ENCODE measurements at places on chromosomes 3 and 15.
A peak's percentile ranks its signal among the peaks of the same experiment; 100 is the strongest.

DNA sequence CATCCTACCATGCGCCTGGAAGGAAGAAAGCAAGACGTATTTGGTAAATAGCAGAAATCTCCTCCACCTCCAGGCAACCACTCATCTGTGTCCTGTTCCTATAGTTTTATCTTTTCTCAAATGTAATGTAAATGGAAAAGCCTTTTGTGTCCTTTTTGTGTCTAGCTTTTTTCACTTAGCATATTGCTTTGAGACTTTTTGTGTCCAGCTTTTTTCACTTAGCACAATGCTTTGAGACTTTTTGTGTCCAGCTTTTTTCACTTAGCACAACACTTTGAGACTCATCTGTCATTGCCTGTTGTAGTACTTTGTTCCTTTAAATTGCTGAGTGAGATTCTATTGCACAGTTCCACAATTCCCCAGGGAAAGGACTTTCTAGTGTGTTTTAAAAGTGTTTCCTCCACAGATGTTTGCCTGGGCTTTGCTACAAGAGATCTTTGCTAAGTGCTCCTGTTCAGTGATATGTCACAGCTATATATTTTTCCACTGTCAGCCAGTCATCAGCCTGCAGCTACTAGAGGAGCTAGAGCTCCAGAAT is 27.9 kb upstream of the MUC13 start:
- DNase-seq, result no peak

GRCh38 chr3:156131241-156131640 is 10.9 kb downstream of the KCNAB1 start:
- DNase-seq, result no peak

DNA sequence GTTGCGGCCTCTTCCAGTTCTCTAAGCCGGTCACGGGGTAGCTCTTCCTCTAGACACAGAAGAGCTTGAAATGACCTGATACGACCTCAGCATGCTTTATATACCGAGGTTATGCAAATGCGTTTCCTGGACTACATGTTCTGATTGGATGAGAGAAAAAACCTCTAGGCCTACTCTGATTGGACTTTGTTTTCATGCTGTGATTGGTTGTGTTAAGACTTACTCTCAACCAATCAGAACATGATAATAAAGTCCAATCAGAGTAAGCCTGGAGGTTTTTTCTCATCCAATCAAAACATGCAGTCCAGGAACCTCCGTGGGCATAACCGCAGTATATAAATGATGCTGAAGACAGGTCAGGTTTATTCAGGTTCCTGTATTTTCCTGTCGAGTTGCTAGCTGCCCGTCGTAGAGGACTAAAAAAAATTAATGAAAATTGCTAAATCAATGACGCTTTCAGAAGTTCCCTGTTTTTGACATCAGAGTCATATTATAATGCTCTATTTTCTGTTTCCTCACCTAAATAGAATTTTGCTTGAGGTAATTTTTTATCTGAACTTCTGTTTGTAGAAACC is 177.4 kb downstream of the POTEB3 start:
- DNase-seq, result no peak

DNA sequence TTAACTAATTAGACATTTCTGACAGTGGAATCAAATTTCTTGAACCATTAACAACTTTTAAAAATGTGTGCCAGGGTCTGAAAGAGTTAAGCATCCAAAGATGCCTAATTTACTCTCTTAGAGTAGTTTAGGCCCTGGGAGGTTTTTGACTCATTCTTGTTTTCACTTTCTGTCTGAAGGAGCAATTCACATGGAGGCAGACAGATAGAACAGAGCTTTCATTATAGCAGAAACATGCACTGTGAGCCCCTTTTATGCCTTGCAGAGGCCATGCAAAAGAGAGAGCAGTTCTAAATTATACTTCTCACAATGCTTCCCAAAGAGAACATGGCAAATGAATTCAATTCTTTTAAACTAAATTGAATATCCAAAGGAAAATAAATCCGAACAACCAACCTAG is 554.8 kb downstream of the MFSD1 start:
- DNase-seq, result no peak

GRCh38 chr3:185082829-185083228 is 70.0 kb downstream of the C3orf70 start:
- DNase-seq, result no peak

DNA sequence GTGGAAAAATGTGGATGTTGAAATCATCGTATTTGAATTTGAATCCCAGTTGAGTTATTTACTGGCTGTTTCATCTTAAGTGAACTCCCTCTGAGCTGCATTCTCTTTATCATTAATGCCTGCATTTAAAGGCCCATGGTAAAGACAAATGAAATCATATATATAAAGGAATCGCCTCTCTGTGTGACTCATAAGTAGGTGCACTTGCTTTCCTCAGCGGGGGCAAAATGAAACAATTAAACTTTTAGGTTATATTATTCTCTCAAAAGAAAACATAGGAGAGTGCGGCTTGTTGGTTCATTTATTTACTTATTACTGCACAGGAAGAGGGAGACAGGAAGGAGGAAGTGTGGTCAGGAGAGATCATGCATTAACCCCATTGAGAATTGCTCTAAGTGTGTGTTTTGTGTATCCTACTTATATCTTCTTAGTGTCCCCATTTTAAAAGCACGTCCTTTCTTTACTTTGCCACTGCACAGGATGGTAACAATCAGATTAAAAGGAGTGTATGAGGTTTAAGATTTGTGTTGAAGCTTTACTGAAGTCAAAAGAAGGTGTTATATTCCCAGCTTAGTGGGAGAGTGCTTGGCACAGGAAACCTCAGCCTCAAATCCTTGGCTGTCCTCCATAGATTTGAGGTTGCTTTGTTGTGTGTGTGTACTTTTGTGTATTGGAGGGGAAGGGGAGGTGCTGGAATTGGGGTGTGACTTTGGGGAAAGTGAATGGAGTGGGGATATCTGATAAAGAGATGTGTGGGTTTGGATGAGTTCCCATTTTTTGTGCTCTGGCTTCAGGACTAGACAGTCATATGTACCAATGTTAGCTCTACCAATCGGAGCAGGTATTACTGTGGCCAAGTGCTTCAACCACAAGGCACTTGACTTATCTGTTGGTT is 595.8 kb upstream of the NR2F2 start:
- DNase-seq, result no peak

- no peak for DNase-seq
Measured at GRCh38 chr15:82986442-82986780, 401 bp downstream of the RAMAC start.

DNA sequence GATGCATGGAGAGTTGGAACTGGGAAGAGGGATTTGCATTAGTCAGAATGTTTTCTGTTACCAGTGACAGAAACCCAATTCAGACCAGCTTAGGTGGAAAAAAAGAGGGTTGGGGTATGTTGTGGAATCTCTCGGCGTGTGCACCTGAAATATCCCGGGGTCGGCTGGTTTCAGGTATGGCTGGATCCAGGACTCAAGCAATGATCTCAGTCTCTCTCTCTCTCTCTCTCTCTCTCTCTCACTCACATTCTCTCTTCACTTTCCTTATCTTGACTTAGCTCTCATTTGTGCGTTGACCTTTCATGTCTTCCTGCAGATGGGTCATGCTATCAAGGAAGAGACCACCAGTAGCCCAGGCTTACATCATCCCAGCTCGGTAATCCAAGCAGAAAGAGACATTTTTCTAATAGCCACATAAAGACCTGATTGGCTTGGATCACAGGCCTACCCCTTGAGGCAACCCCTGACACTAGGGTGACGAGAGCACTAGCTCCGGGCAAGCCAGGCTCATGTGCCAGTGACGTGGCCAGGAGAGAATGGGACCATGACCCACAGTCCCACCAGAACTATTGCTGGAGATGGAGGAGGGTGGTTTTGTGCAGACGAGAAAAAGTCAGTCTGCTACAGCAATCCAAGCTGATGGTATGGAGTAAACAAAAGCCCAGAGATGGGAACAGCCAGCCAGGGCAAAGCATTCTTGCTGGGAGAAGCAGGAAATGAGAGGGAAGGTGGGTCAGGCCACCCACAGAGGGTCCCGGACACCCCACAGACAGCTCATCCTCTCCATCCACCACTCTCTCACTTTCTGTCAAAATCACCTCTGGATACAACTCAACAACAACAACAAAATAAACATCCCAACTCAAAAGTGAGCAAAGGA is 91.7 kb downstream of the CHSY1 start:
- no peak for DNase-seq

GRCh38 chr15:72163719-72164118 is 33.9 kb downstream of the GRAMD2A start:
- no peak for DNase-seq

- DNase-seq, result no peak
Measured at GRCh38 chr3:133474817-133475216, 75.0 kb downstream of the BFSP2 start.

GRCh38 chr3:183815951-183816475 is 9.4 kb downstream of the MAP6D1 start:
- DNase-seq, result no peak

DNA sequence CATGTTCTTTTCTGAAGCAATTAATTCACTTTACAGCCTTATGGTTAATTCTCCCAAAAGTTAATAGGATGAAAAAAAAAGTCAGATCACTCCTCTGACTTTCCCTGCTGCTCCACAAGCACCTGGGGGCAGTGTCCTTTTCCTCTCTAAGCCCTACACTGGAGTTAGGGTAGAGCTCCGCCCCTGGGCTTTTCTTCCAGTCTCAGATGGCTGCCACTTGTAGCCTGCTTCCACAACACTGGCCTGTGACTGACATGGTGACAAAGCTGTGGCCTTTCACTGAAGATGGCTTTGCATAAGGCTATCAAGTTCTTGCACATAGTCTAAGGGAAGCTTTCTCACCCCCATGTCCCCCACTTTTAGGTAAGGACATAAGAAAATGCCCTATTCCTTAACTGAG is 1.3 kb upstream of the MON1A start:
- peak; percentile 82 for DNase-seq

DNA sequence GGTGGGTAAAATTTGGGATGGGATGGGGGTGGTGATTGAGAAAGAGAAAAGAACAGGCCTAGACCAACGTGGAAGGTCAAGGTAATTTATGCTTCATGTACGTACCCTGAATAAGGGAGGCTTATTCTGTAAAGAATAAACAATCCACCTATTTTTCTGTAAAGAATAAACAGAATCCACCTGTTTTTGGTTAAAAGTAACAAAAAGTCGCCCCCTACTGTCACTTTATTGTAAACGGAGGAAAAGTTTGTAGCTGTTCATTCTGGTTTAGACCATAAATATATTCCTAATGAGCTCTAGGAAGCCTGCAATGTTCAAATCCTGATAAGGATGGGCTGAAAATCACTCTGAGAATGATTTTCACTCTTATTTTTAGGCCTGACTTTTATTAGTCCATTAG is 23.5 kb upstream of the SQOR start:
- no peak for DNase-seq

- DNase-seq, result peak; percentile 73
Measured at GRCh38 chr3:71684757-71685386, 40.3 kb downstream of the EIF4E3 start.

- DNase-seq, result peak; percentile 97
Measured at GRCh38 chr3:47009225-47010110, 30.0 kb downstream of the NBEAL2 start.

- no peak for DNase-seq
Measured at GRCh38 chr3:114861666-114862065, 285.4 kb downstream of the ZBTB20 start.

- peak; percentile 94 for DNase-seq
Measured at GRCh38 chr3:62873761-62874710, 1.2 kb downstream of the CADPS start.

GRCh38 chr3:23537101-23537551 is 268.6 kb upstream of the UBE2E1 start:
- DNase-seq, result no peak

DNA sequence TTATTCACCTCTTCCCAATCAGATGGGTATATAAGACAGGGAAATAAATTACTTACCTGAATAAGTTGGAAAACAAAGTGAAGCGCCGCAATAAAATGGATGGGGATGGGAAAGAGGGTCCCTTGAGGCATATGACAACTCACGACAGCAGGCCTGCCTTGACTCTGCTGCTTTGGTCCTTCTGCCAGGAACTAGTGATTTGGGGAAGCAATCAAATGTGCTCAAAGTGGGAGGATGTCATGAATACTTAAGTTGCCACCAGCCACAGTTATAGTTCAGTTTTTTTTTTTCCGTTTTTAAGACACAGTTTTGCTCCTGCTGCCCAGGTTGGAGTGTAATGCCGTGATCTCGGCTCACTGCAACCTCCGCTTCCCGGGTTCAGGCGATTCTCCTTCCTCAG is 4.6 kb downstream of the PARL start:
- DNase-seq, result no peak

- no peak for DNase-seq
Measured at GRCh38 chr15:63401714-63402497, 20.3 kb upstream of the CA12 start.

GRCh38 chr15:101255615-101256241 is 3.9 kb upstream of the CHSY1 start:
- DNase-seq, result peak; percentile 79

GRCh38 chr3:171548917-171549316 is 88.7 kb upstream of the TNIK start:
- no peak for DNase-seq

- DNase-seq, result peak; percentile 58
Measured at GRCh38 chr3:195714380-195715011, 6.3 kb upstream of the MUC20 start.

- DNase-seq, result no peak
Measured at GRCh38 chr15:48898446-48898845, 20.5 kb downstream of the EID1 start.

DNA sequence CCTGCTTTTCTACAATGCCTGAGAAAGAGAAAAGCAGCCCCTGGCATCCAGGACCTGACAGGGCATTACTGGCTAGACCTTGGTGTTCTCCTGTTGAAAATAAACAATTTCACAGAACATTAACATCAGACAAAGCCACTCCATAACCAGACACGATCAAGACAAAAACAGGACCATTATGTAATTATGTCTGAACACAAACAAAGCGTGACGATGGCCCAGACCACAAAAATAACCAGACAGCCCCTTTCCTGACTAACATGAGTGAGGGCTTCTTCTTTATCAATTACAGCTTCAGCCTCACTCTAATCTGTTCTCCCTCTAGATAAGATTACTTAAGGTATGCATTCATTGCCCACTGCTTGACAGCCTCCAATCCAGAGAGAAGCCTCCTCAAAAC is 172.7 kb upstream of the LMCD1 start:
- no peak for DNase-seq

GRCh38 chr15:101044625-101045235 is 125.6 kb downstream of the LRRK1 start:
- peak; percentile 38 for DNase-seq

GRCh38 chr3:177968891-177969290 is 567.3 kb upstream of the KCNMB2 start:
- DNase-seq, result no peak

GRCh38 chr3:185423178-185423577 is 60.2 kb downstream of the MAP3K13 start:
- peak; percentile 66 for DNase-seq

DNA sequence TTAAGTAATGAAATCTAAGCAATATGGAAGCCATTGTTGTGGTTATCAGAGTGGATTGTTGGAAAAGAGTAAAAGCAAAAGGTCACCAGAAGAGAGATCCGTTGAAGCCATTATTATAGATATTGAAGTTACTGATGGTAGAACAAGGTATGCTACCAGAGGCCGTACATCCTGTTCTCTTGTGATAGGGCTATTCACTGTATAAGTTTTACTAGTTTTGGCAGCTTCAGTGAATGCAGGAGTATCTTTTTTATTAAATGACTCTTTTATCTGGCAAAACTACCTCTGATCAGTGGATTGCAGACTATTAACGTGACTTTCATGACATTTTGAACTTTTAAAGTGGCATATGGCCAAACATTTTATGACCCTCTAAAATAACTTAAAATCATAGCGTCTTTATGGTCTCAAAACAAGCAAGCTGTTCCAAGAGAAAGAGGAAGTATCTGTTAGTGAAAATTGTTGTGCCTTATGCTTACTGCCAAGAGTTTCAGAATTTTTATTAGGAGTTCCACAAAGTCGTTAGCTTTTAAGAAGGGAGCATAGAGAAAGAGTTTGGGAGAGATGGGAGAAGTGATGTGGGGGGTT is 102.9 kb downstream of the LRRC49 start:
- no peak for DNase-seq
